ENCODE measurements at places on chromosomes 2 and 18. TPM values are rescaled to one million over a fixed set of nuclear protein-coding genes. Genes with fewer than 3 reads are reported as not detected.

DNA sequence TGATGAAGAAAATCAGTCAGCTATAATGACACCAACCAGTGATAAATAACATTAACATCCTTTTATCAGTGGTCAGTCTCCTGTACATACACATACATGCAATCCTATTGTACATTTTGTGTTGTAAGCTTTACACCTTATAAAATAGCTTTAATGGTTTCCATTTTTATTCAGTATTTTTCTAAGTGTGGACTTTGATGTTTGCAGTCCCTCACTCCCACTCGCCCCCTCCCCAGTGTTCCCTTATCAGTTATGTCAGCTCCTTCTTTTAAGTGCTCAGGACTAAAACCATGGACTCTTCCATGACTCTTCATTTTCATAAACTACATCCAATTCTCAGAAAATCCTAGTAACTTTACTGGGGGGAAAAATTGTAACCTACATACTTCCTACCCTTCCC, 713.0 kb downstream of the LRRTM4 start:
- DNase-seq, result no peak

GRCh38 chr2:239271471-239271870, 129.3 kb downstream of the HDAC4 start:
- DNase-seq, result no peak

ATRAID gene
- total RNA-seq, result 86.3 TPM

DNA sequence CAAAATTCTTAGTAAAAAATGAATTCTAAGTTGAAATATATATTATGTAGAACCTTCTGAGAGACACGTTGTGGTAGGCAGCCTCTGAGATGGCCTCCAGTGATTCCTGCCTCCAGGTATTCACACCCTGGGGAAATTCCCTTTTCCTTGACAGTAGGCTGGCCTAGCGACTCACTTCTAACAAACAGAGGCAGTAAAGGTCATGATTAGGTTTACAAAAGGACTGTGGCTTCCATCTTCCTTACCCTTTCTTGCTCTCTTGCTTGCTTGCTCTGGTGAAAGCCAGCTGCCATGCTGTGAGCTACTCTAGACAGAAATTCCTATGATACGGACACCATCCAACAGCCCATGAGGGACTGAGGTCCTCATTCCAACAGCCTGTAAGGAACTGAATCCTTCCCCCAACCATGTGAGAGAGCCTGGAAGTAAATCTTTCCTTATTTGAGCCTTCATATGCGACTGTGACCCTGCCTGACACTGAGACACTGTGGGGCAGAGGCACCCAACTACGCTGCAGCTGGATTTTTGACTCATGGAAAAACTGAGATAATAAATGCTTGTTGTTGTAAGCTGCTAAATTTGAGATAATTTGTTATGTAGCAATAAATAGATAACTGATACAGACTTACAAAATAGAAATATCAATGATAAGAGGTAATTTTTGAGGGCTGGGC, 32.7 kb upstream of the SERTAD2 start:
- no peak for DNase-seq

MALL gene
- 0.79 TPM for total RNA-seq

CGREF1 gene
- total RNA-seq, result 2.1 TPM

C2orf72 gene
- total RNA-seq, result 3.3 TPM

DNA sequence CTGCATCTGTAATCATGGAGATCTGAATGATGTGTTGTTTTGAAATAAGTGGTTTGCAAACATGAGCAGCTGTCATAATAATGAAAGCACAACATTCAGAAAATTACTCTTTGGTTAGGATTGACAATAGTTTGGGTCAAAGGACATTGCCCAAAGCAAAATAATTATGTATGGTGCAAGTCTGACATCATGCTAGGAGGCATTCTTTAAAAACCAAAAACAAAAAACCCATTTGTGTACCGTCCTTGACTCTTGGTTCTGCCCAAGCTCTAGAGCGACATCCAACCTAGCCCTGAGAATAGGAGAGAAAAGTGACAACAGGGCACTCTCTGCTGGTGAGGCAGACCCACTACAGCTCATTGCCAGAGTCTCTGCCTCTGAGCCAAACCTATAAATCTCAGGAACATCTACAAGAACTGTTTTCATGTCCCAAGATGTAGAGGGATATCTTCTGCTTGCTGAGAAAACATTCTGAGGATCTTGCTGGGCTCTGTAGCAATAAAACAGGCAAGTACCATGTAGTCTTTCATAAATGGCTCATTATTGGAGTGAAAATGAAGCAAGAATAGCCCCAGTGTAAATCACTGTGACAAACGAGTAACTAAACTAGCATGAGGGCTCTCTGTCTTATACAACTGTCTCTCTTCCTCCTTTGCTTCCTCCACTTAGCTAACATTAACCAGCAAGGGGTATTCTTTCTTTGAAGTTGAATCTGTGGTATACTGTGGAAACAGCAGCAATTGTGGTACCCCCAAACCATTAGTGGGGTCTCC, 266.8 kb upstream of the CXCR4 start:
- no peak for DNase-seq

DNA sequence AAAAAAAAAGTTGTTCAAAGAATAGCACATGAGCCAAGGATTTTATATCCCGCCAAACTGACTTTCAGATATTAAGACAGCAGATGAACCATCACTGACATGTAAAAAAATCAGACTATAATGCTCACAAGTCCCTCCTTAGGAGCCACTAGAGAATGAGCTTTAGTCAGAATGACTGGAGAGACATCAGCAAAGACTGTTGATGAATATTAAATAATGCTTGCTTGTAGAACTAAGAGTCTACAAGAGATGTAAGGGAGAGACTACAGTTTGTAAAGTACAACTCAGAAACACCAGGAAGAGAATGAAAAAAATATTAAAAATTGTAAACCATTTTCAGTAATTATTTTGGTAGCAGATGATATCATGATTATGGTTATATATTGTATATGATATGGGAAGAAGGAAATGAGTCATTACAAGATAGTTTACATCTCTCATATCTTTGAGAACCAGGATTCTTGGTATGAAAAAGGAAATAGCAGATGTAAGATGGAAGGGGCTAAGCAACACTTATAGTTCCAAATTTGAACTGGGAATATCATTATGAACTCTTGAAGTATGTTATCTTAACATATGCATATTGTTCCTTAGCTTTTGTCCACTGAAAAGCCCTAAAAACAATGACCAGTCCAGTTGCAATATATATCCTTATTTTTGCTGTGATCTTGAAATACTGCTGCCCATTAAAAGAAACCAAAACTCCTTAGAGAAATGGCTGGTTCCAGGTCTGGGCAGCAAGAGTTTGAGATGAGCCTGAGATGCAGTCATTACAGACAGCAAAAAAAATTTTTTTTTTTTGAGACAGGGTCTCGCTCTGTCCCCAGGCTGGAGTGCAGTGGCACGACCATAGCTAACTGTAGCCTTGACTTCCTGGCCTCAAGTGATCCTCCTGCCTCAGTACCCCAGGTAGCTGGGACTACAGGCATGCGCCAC, 55.7 kb downstream of the PTPN2 start:
- no peak for DNase-seq

- DNase-seq, result no peak
These were observed 61.2 kb downstream of the RND3 start for GRCh38 chr2:150426315-150426714.

GRCh38 chr2:42809819-42810120, 17.4 kb upstream of the HAAO start:
- peak; percentile 70 for DNase-seq

GRCh38 chr2:105338020-105338385, 663 bp downstream of the C2orf49 start:
- no peak for DNase-seq

SCN2A gene
- 0.55 TPM for total RNA-seq

DNA sequence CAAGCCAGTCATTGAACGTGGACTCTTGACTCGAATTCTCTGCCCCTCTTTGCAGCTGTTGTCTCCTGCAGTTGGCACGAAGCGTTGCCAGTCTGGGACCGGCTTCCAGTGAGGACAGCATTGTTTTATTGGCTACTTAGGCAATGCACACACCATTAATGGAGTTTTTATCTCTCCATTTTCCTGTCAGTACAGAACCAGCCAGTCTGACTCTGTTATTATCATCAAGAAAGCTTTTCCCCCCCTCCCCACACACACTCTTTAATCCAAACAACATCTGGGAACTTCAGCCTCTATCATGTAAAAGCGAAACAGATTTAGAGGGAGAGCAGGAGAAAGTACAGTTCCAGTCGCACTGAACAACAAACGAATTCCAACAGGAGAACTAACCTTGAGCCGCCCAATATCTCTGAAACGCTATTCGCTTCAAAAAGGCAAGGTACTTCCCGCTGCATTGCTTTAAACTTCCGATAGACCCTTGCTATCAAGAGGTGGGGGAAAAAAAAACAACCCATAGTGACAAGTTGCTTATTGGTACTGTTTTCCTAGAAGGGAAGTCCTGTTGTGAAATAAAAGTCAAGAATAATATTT, 38.2 kb downstream of the ACVR1 start:
- DNase-seq, result no peak

GRCh38 chr2:147173189-147173581, 671.6 kb upstream of the ACVR2A start:
- no peak for DNase-seq

DHRS9 gene
- total RNA-seq, result not detected

GRCh38 chr2:55269645-55269990, 587 bp upstream of the MTIF2 start:
- DNase-seq, result no peak

ERCC3 gene
- 67.4 TPM for total RNA-seq

PXDN gene
- total RNA-seq, result 218 TPM

DNA sequence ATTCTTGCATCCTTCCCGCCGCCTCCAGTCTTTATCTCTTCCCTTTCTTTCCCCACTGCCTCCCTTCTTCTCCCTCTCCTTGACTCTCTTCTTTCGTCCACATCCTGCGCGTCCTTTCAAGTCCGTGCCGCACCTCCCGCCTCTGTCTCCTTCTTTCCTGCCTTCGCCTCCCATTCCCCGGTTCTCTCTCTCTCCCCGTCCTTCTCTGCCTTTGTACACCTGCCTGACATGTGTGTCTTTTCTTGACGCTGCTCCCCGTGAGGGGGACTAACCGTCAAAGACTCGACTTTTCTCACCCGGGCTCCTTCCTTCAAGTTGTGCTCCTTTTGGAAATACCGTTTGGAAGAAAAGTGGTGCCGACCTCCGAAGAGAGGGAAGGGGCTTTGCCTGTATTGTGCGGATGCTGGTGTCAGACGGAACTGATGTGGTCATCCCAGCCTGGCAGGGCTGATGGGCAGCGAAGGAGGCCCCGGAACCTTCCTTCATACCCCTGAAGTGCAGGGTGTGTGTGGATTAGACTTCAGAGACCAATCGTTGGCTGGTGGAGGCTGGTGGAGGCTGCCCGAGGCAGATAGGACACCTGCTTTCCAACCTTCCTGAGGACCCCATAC, 879 bp downstream of the TMEM178A start:
- DNase-seq, result peak; percentile 8

- peak; percentile 28 for DNase-seq
These were observed 50.1 kb downstream of the THUMPD2 start for GRCh38 chr2:39728941-39729351.

- no peak for DNase-seq
These were observed 486.0 kb downstream of the RNF144A start for GRCh38 chr2:7403092-7403775.

GRCh38 chr18:29512761-29513160, 1335.8 kb upstream of the CDH2 start:
- no peak for DNase-seq

DNA sequence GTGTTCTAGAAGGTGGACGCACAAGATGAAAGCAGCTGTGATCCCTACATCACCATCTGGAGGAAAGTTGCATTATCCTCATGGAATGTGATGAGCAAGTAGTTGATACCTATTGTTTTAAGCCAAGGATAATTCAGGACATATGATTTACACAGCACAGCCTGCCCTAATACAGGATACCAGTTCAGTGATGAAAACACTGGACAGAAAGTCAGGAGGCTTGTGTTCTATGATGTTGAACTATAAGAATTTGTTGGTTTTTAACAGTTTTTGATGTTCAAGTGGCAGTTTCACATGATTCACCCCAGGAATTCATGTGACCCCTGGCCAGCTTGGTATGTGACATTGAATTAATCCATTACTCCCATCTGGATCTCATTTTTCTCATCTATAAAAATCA, 6.2 kb upstream of the CHST10 start:
- DNase-seq, result no peak

DNA sequence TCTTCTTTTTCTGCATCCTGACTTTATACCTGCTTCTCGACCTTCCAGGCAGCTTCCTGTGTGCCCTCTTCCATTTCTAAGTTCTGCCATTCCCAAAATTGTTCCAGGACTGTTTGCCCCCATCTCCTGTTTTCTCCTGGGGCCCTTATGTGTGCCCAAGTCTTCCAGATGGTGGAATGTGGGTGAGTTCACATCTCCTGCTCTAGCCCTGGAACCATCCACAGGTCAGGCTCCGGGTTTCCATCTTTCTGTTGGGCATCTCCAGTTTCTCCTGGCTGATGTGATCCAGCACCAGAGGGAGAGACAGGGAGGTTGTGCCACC, 25.8 kb downstream of the TOGARAM2 start:
- DNase-seq, result no peak

MAL gene
- 0.65 TPM for total RNA-seq

LINC00305 gene
- not detected for total RNA-seq

- no peak for DNase-seq
These were observed 17.2 kb downstream of the SLC30A3 start for GRCh38 chr2:27245626-27246025.

DNA sequence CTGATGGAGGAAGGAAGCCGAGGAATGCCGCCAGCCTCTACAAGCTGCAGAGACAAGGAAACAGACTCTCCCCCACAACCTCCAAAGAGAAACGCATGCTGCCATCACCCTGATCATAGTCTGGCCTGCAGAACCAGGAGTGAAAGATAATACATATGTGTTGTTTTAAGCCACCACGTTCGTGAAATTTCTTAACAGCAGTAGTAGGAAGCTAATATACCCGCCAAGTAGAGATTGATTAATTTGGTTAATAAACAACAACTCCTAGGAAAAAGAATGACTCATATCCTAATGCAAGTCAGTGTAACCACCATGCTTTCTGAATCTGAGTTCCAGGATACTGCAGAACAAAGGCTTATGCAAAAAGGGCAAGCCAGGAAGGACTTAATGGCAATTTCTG, 36.6 kb downstream of the LONRF2 start:
- DNase-seq, result no peak

DNA sequence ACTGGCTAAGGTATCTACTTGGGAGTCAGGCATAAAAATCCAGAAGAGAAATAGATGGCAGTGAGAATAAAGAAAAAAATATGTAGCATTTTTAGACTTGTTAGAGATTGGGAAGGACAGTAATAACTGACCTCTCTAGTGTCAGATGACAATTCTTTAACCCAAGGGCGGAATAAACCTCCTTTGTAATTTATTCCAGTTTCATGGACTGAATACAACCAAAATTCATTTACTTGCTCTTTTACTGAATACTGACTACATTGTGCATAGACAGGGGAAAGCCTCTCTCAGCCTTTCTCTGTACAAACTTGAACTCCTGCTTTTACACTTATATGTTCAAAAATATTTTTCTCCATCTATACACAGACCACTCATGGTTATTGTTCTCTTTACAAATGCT, 475.3 kb upstream of the RAB12 start:
- DNase-seq, result no peak

PLCD4 gene
- 0.37 TPM for total RNA-seq

CCDC88A gene
- total RNA-seq, result 129 TPM

GRCh38 chr2:85853499-85854165, 35.2 kb downstream of the ST3GAL5 start:
- no peak for DNase-seq

GRCh38 chr18:12014086-12014485, 32.8 kb downstream of the IMPA2 start:
- DNase-seq, result no peak
